ENCODE measurements at places on chromosomes 11 and 22. TPM values are rescaled to one million over a fixed set of nuclear protein-coding genes. Genes with fewer than 3 reads are reported as not detected.

The ABTB2 gene
- total RNA-seq = 5.6 TPM

DNA sequence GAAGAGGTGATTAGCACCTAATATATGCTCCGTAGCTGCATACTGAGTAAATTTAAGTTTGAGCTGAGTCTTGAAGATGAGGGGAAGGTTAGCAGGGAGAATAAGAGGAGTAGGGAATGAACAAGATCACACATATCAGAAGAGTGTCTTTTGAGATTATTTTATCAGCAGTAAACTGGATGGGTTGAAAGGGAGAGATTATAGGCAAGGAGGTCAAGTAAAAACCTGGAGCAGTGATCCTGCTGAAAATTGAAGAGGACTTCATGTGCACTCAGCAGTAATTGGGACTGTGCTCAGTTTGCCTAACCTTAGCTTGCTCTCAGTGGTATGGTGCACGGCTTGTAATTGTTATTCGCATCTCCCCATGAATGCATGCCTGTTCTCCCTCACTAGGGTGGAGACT is 79.5 kb upstream of the PICALM start:
- H3K27me3 ChIP-seq = no peaks in the 10 kb centered on the region
- H3K4me1 ChIP-seq = no peaks in the 10 kb centered on the region
- no peak overlapping the region for H3K4me3 ChIP-seq
- H3K36me3 ChIP-seq = no peaks in the 10 kb centered on the region
- DNase-seq = no peak
- no peak overlapping the region for H3K27ac ChIP-seq

- H3K4me3 ChIP-seq = no peak overlapping the region
- H3K36me3 ChIP-seq = no peaks in the 10 kb centered on the region
- no peak for DNase-seq
- peak overlapping the region; percentile 76 for H3K27ac ChIP-seq
Measured at GRCh38 chr11:76577226-76577920, 93.2 kb downstream of the LRRC32 start.

GRCh38 chr11:58318532-58318931 is 40.3 kb downstream of the OR5B17 start:
- no peaks in the 10 kb centered on the region for H3K4me1 ChIP-seq
- no peaks in the 10 kb centered on the region for H3K36me3 ChIP-seq
- H3K4me3 ChIP-seq = no peak overlapping the region
- H3K27ac ChIP-seq = no peak overlapping the region
- no peak for DNase-seq
- H3K27me3 ChIP-seq = no peaks in the 10 kb centered on the region
